ENCODE measurements at places on chromosomes 12 and 14. TPM values are rescaled to one million over a fixed set of nuclear protein-coding genes. Genes with fewer than 3 reads are reported as not detected.

Gene GARIN6
- total RNA-seq = not detected

Gene LRRC74A
- total RNA-seq = not detected

Gene MUCL1
- not detected for total RNA-seq

Gene TAC3
- not detected for total RNA-seq

Gene SIRT4
- 2.7 TPM for total RNA-seq

Gene EXOC5
- total RNA-seq = 64.4 TPM

Gene KRT1
- not detected for total RNA-seq

Gene CIT
- total RNA-seq = 19.6 TPM

Gene AQP2
- not detected for total RNA-seq

Gene BTG1
- 8.7 TPM for total RNA-seq

Gene FERMT2
- 143 TPM for total RNA-seq

Gene GPD1
- total RNA-seq = not detected

Gene JAG2
- total RNA-seq = 1.5 TPM

Gene CLEC12A
- not detected for total RNA-seq

Gene PGAM5
- 41.3 TPM for total RNA-seq

Gene NPFF
- not detected for total RNA-seq

Gene SNX6
- 209 TPM for total RNA-seq

Gene TNFAIP2
- 161 TPM for total RNA-seq

Gene RIN3
- total RNA-seq = 9.0 TPM

Gene SLC4A8
- total RNA-seq = 3.2 TPM

Gene ADAMTS20
- 0.14 TPM for total RNA-seq

Gene ZC2HC1C
- 0.89 TPM for total RNA-seq

Gene CLMN
- 0.69 TPM for total RNA-seq

Gene TSPAN9
- total RNA-seq = 49.6 TPM

Gene HOXC5
- 0.59 TPM for total RNA-seq

Gene AKAP5
- total RNA-seq = 3.6 TPM

Gene NRL
- total RNA-seq = 0.69 TPM

Gene CD4
- total RNA-seq = 1.5 TPM

Gene PLA2G1B
- not detected for total RNA-seq

Gene CLEC4A
- total RNA-seq = 0.18 TPM

Gene IAPP
- not detected for total RNA-seq

Gene PHETA1
- 7.7 TPM for total RNA-seq
